ENCODE measurements at places on chromosomes 3 and 15.

- DNase-seq = no peak
Observed at GRCh38 chr15:45885801-45886200, 251.0 kb downstream of the SQOR start.

DNA sequence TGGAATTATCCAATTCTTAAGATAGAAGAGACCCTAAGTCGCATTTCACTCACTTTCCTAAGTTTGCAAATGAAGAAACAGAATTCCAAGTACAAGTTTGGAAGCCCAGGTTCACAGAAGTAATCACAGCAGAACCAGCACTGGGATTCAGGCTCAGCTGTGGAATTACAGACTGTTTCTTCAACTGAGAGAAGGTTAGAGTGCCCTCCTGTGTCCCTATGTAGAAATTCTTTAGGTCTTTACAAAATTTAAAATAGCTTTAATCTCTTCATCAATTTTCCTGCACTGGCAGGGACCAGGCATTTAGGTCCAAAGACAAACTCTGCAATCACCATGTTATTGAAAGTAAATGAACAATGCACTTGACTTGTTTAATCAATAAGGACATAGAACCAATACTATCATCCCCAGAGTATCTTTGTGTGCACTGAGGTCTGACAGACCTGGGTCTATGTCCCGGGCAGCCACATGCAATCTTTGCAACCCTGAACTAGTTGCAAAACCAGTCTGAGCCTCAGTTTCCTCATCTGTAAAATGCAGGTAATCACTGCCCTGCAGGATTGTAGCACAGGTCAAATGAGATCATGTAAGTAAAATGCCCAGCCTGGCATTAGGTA is 96.3 kb upstream of the ZBED2 start:
- no peak for DNase-seq

DNA sequence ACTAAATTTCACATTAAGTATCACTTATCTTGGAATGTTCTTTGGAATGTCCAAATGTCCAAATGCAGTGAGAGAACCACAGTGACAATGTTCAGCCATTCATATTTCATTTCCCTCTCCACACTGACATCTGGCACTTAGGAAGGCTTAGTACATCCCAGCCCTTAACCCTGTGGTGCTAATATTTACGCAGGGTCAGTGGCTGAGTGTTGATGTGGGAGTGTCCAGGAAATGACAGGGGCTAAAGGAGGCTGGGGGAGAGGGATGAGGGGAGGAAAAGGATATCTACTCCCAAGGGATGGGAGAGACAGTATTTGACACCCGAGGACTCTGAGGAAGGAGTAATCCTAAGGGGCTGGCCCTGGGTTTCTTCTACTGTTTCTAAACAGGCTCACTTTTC is 14.1 kb upstream of the CCR4 start:
- no peak for DNase-seq

DNA sequence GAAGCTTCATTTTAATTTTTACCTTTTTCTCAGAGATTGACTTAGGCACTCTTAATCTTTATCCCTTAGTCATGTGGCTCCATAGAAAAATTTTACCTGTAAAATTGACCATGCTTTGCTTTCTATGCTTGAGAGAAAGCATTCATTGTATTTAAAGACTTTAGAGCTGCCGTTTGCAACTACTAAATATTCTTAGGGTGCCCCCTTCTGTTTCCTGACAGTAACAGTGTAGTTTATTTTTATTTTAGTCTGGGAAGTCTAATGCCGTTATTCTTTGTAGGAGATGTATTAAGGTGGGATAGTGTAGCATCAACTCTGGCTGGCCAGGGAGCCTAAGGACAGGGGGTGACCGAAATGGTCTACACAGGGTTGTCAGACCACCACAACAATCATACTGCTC is 84.5 kb upstream of the SYNPR start:
- peak; percentile 1 for DNase-seq

GRCh38 chr15:57481038-57481705 is 104.9 kb downstream of the CGNL1 start:
- DNase-seq = no peak

DNA sequence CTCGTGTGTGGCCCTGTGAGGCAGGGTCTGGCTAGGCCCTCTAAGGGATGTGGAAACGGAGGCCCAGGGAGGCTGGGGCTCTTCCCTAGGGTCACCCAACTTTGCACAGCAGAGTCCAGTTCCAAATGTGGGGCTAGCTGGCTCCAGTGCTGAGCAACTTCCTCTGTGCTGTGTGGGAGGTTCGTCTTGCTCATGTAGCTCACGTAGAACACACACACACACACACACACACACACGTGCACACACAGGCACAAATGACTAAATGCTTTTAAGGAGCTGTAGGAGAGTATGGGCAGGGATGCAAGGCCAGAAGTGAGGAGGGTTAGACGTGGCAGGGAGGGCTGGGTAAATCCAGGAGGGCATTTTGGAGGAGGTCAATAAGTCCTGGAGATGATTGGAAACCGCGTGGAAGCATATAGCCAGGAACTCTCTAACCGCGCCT is 213.8 kb downstream of the RPLP1 start:
- peak; percentile 15 for DNase-seq

DNA sequence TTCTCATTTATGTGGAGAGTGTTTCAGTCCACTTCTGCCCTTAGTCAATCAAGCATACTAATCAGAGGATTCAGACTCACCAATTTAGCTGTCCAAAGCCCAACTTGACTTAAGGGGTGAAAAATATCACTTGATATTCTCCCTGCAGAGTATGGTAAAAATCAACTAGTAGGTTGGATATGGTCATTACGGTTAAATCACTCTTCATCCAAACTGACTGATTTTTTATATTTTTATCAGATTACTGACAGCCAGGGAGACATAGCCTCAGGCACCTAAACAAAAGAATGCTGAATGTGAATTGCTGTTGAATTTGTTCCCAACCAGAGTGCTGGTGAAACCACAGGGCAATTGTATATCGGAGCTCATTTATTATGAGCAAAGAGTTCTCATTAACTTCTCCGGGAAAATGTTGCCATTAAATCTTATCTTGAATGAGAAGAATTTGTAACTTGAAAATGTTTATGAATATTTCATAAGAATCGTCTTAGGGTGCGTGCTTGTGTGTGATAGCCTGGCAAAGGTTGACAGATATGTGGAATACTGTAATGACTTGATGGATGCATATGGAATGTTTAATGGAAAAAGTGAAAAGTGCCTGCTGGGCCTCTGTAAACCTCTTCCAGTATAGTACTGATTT is 411.2 kb downstream of the NAALADL2 start:
- DNase-seq = no peak

DNA sequence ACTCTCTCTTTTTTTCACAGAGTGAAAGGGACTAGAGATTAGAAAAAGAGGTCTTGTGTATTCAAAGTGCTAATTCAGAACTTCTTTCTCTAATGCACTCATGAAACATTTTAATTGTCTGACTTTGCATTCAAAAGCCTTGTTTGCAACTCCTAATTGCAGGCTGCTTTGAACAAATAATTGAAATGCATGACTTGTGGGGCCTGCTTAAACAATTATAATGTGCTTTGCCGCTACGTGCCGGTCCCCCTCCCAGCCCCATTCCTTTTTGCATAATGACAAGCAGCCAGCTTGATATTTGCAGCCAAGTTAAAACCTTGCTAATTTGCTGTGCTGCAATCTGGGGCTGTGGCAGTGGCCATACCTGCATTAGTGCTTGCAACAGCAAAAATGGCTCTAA is 114.5 kb downstream of the FOXB1 start:
- DNase-seq = no peak

GRCh38 chr3:13364602-13365271 is 55.4 kb downstream of the NUP210 start:
- no peak for DNase-seq

GRCh38 chr3:50481992-50482391 is 21.4 kb downstream of the CACNA2D2 start:
- no peak for DNase-seq

- no peak for DNase-seq
Observed at GRCh38 chr3:123783050-123783689, 101.0 kb downstream of the MYLK start.

GRCh38 chr15:32957219-32957618 is 237.3 kb downstream of the FMN1 start:
- DNase-seq = no peak

- no peak for DNase-seq
Observed at GRCh38 chr15:70766597-70766996, 3.2 kb upstream of the UACA start.

GRCh38 chr3:29281344-29282241 is 722 bp downstream of the RBMS3 start:
- no peak for DNase-seq

DNA sequence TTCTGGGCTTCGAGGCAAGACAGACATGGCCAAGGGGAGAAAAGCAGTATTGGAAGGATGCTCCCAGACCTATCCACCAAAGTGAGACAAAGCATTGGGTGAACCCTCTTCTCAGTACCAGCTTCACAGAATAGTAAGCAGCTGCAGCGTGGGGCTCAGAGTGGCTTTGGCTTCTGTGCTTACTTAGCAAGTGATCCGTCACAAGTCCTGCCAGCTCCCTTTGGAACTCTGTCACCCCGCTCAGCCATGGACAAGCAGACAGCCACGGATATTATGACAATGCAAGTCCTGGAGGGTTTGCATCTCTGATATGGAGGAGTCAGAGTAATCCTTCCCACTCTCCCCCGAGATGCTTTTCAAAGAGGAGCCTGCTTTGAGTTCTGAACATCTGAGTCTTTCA is 90.8 kb downstream of the SLCO3A1 start:
- DNase-seq = no peak

DNA sequence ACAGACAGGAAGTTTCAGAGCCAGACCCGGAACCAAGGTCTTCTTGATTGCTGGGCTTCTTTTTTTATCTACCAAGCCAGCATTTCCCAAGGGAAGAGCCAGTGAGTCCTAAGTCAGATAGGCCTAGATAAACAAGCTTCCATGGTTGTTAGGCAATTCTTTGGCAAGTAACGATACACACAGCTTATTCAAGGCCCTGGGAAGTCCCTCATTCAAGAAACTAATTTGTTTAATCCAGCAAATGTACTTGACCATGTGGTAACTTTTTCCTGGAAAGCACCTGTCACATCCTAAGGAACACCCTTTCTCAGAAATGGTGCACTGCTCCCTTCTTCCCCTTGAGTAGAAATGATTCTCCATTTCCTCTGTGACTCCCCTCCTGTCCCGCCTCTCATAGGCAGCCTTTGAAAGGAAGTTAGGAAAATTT is 209.9 kb downstream of the ITPR1 start:
- DNase-seq = no peak

DNA sequence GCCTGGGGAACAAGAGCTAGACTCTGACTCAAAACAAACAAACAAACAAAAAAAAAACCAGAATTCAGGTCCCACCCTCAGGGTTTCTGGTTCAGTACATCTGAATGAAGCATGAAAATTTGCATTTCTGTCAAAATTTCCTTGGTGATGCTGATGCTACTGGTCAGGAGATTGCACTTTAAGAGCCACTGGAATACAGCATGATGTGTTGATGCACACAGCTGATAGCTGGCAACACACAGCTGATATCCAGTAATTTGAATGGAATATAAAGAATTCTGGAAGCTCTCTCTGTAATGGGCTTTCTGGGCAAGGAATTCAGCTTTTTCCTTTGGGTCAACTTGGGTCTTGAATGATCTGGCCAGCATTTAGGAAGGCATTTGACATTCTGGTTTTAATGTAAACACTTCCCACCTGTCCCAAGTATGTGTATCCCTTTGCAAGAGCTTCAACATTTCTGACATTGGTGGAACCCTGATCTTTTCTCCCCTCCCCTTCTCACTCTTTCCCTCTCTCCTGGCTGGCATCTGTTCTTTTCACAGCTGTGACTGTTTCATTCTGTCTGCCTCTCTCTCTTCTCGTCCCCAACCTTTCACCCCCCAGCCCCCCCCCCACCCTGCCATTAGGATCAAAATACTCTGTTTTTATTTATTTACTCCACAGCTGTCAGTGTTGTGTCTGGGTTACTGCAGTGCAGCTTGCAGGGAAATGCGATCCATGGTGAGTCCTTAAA is 189.5 kb downstream of the TPRG1 start:
- no peak for DNase-seq

DNA sequence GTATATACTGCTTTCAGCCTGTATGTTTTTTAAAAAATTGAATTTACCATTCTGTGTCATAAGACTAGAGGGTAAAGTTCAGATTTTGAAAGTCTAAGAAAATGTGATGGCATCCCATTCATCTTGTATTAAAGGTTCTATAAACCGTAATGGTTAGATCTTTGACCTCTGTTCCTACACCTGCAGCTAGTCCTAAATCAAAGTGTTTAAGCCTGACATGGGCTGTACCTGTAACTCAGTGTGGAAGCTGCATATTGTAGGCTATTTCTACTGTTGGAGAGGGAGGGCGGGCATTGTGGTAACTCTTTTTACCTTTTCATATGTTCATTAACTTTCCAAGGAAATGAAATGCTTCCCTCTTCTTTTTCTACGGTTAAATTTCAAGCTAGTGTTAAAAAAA is 53.9 kb downstream of the ARHGEF26 start:
- no peak for DNase-seq

DNA sequence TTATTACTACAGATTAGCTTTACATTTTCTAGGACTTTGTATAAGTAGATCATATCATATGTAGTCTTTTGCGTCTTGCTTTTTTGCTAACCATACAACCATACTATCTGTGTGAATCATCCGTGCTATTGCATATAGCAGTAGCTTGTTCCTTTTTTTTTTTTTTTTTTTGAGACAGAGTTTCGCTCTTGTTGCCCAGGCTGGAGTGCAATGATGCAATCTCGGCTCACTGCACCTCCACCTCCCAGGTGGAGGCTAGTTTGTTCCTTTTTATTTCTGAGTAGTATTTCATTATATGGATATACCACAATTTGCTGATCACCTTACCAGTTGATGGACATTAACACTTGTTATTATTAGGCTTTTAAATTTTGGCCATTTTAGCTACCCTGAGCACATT is 54.5 kb upstream of the TBL1XR1 start:
- no peak for DNase-seq

- DNase-seq = no peak
Observed at GRCh38 chr3:157939166-157939565, 167.1 kb downstream of the SHOX2 start.

GRCh38 chr3:69082361-69082760 is 2.2 kb upstream of the UBA3 start:
- DNase-seq = no peak

DNA sequence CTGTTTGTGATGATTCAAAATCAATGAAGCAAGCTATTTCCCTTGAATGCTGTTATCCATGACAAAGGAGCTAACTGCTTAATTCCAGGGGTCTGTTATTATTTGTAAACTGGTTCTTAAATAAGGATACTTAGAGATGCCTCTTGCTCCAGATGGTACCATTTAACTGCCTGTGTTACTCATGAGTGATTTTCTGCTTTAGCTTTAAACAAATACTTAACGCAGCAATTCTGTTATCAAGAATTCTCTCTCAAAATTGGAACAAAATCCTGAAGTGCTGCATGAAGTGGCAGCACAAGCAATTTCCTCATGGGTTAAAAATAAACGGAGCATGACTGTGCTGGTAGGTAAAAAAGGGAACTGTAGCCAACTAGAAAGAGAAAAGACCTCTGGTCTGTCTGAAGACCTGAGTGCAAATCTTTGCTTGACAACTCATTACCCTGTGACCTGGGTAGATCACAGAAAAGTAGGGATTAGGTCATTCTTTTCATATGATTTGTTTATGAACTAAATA is 62.5 kb upstream of the GBE1 start:
- DNase-seq = no peak
